ENCODE measurements at places on chromosomes 7 and 10.

- DNase-seq, result no peak
Measured at GRCh38 chr10:95214369-95214768, 20.3 kb downstream of the ACSM6 start.

- no peak for DNase-seq
Measured at GRCh38 chr10:19930936-19931893, 115.0 kb downstream of the PLXDC2 start.

DNA sequence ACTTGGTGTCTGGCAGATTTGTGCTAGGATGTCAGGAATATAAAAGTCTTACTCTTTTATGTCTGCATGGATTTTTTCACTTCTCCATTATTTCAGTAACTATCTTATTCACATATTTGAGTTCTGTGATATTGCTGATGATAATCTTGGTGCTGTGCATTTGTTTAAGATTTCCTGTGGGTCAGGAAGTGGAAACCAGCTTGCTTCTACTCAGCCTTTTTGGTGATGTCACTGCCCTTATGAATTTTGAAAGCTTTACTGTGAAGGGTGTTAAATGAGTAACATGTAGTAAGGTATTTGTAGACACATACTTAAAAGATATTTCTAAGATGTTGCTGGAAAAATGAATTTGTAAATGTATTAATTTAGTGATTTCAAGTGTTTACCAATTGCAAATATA lies 69.5 kb upstream of the VOPP1 start:
- DNase-seq, result no peak

- DNase-seq, result no peak
Measured at GRCh38 chr10:86775056-86775869, 18.8 kb downstream of the BMPR1A start.

- DNase-seq, result no peak
Measured at GRCh38 chr7:70712942-70713341, 419.0 kb upstream of the GALNT17 start.

DNA sequence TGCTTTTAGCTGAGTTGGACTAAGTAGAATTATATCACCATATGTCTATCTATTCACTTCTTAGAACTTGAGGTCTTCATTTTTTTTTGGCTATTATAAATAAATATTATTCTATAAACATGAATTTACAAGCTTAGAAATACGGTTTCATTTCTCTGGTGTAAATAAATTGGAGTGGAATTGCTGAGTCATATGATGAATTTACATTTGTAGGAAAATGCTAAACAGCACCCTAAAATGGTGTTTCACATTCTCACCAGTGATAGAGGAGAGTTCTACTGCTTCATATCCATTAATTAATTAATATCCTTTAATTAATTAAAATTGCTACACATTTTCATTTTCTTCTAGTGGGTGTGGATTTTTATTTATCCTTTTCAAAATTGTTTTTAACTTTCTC lies 318.3 kb downstream of the MDFIC start:
- DNase-seq, result no peak

GRCh38 chr7:5143935-5144903 lies 45.8 kb upstream of the WIPI2 start:
- peak; percentile 47 for DNase-seq

- peak; percentile 46 for DNase-seq
Measured at GRCh38 chr10:15200626-15201025, 32.1 kb upstream of the NMT2 start.

GRCh38 chr10:124325998-124326636 lies 92.6 kb downstream of the OAT start:
- no peak for DNase-seq

- DNase-seq, result no peak
Measured at GRCh38 chr7:116328161-116328560, 117.8 kb downstream of the TES start.

DNA sequence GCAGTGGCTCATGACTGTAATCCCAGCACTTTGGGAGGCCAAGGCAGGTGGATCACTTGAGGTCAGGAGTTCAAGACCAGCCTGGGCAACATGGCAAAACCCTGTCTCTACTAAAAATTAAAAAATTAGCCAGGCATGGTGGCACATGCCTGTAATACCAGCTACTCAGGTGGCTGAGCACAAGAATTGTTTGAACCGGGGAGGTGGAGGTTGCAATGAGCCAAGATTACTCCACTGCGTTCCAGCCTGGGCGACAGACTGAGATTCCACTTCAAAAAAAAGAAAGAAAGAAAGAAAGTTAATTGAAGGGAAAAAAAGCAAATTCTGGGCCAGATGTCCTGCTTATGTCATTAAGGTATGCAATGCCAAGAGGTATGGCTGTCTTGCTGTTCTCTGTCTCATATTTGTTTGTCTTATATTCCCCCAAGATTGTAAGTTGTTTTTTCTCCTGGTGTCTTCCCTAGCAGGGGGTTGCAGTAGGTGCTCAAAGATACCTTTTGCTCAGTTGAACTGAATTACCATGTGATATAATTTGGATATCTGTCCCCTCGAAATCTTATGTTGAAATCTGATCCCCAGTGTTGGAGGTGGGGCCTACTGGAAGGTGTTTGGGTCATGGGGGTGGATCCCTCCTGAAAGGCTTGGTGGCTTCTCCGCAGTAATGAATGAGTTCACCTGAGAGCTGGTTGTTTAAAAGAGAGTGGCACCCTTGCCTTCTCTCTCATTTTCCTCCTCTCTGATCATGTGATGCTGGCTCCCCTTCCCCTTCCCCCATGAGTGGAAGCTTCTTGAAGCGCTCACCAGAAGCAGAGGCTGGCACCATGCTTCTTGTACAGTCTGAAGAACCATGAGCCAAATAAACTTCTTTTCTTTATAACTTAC lies 60.9 kb downstream of the MYOF start:
- peak; percentile 37 for DNase-seq

DNA sequence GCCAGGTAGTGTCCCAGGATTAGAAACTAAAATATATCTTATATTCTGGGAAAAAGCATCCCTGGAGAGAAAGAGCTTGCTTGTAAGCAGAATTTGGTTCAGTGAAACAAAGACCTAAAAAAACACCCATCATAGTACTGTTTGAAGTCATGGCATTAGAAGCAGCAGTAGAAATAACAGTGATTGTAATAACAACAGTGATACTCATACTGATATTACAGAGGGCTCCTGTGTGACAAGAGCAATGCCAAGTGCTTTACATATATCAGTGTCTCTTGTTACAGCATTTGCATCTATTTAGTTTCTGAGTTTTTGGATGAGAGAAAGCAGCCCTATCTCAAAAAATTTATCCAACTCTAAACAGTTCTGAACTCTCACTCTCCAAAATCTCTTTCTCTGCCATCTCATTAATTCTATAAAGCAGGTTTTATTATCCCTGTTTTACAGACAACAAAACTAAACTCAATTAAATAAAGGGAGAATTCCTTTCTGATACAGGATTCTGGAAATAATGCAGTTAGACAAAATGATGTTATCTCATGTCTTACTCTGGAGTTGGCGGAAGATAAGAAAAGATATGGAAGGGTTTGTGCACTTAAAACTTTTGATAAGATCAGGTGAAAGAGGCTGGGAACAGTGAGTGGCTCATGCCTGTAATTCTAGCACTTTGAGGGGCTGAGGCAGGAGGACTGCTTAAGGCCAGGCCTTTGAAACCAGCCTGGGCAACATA lies 146.5 kb upstream of the AOAH start:
- no peak for DNase-seq

DNA sequence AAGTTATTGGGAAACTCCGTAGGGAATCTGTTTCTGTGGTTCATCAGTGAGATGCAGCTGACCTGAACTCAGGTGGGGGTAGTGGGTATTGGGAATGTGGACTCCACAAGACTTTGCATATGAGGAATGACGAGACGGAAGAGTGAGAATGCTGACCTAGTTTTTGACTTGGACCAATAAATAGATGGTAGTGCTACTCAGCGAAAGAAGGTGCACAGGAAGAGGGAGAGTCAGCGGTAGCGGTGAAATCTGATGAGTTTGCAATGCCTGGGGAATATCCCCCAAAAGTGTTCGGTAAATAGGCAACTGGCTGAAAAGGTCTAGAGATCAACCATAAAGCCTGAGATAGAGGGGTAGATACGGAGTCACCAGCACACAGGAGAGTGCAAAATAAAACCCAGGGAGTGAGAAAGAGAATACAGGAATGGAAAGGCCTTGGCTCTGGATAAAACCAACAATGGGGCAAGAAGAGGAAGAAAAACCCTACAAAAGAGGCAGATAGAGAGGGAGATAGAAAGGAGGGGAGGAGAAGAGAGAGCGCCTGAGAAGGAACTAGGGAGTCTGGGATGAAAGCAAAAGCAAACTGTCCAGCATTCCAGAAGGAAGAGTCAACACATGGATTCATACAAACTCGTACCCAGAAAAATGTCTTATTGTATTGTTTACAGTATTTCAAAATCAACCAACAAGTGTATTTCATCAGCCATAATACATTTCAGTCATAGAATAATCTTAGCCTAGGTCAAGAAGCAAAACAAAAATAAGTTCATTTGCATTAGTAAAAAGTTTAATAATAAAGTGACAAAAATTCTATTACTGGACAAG lies 5.4 kb downstream of the ARHGAP21 start:
- DNase-seq, result peak; percentile 9

DNA sequence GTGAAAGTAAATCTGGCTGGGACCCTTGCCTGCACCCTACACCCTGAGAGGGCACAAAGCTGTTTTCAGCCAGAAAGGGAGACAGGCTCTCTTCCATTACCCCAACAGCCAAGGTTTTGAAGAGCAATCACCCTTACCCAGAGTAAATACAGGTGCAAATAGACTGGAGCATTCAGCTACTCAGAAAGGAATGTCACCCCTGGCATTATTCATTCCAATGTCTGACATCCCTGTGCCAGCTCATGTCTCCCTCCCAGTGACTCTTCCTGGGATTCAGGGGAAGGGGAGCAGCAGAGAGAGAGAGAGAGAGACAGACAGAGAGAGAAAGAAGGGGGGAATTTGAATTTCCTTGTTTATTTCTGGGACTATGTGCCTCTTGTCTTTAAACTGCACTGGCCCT lies 611.8 kb downstream of the SORCS3 start:
- peak; percentile 6 for DNase-seq

DNA sequence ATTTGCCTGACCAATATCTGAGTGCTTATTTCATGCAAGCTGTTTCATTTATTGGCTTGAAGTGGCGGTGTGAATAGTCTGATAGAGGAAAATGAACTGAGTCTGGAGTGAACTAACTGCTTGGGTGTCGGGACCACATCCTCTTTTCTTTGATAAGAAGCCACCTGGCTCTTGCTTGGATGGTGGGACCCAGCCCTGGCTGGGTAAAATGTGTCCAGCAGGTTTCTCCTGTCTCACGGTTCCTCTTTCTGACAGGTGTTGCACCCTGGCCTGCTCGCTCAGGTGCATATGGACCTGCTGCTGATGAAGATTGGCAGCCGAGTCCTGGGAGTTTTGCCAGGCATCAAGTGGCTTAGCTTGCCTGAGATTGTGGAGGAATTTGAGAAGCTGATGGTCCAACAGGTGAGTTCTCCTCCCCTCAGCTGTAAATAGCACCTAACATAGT lies 1.6 kb downstream of the ADCK2 start:
- no peak for DNase-seq

- DNase-seq, result no peak
Measured at GRCh38 chr10:12966067-12966466, 35.4 kb downstream of the CCDC3 start.

DNA sequence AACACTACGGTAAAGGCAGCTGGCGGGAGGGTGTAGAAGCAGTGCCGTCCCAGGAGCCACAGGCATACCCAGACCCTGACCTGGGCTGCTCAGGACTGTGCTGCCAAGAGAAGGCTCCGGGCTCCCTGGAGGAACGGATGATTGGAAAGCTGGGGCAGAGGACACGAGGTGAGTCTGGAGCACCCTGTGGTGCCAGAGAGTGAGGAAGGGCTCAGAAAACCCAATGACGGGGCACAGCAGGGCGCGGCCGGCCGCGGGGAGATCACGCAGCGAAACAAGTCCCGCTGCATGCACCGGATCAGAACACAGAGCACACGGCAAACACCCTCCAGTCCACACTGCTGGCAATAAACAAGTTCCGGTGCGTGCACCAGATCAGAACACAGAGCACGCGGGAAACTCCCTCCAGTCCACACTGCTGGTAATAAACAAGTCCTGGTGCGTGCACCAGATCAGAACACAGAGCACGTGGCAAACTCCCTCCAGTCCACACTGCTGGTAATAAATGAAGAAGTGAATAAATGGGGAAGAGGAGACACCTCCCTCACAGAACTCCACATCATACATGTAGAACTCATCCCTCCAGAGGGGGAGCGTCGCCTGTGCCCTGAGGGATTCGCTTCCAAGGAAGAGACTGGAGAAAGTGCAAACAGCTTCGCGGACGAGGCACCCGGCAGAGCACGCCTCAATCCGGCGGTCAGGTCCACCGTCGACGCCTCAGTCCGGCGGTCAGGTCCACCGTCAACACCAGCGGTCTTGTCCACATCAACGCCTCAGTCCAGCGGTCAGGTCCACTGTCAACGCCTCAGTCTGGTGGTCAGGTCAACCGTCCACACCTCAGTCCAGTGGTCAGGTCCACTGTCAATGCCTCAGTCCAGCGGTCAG lies 265.0 kb downstream of the MAD1L1 start:
- DNase-seq, result no peak

GRCh38 chr7:131383417-131384285 lies 56.0 kb downstream of the MKLN1 start:
- no peak for DNase-seq

- DNase-seq, result peak; percentile 11
Measured at GRCh38 chr7:64099656-64100531, 54.7 kb downstream of the ZNF727 start.
